ENCODE measurements at places on chromosomes 11 and 22.
A peak's percentile ranks its signal among the peaks of the same experiment; 100 is the strongest.

- no peak for DNase-seq
These were observed 8.7 kb upstream of the CARD18 start for GRCh38 chr11:105148241-105148640.

- DNase-seq: no peak
These were observed 719 bp downstream of the TALDO1 start for GRCh38 chr11:748007-748359.

DNA sequence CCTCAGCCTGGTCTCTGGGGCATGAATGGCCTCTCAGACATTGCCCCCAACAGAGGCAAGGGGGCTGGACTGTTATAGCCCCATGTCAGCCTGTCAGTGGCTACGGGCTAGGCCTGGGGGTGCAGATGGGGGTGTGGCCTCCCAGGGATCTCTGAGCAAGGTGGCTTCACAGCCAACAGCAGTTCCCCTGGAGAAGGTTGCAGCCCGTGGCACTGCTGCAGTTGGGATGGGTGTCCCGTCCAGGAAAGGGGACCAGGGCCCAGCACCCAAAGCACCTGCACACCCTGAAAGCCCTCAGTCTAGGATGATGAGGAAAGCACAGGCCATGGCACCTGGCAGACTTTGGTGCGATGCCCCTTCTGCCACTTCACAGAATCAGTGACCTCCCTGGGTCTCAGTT, 101.3 kb downstream of the TP53I11 start:
- no peak for DNase-seq

DNA sequence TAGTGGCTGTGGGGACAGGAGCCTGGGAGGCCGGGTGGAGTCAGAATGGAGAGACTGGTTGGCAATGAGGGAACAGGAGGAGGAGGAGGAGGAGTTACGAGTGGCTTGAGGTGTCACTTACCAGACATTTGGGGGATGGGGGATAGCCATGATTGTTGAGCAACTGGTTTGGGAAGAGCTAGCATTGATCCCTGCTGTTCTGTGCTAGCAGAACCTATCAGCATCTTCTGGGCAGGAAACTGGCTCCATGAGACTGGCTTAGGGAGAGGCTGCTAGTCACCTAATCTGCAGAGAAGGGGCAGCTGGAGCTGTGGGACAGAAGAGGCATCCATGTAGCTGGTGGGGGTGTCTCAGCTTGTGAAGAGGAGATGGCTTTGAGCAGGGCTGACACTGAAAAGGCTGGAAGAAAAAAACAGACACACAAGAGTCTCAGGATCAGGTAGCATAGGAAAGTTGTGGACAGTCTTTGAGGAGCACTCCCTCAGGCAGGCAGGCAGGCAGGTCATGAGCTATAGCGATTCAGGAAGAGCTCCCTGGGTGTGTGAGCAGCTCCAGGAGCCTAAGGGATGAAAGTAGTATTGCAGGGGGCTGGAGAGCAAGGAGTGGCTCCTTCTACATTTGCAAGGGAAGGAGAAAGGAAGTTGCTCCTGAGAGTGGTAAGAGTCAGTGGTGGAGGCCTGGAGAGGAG, 22.3 kb downstream of the PIK3IP1 start:
- DNase-seq: no peak

DNA sequence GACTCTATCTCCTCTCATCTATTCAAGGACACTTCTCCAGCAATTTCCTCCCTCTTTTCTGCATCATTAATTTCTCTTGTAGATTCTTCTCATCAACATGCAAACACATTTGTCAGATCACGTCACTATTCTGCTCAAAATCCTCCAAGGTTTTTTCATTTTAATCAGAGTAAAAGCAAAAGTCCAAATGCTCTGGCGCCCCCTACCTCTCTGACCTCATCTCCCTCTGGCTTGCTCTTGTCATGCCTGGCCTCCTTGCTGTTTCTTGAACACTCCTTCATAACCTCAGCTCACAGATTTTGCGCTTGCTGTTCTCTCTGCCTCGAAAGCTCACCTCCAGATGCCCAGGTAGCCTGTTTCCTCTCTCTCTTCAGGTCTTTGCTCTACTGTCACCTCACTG, 22.4 kb downstream of the RTCB start:
- no peak for DNase-seq

GRCh38 chr11:76805206-76805913, 22.2 kb downstream of the TSKU start:
- no peak for DNase-seq

GRCh38 chr11:108115500-108116140, 5.7 kb upstream of the ACAT1 start:
- DNase-seq: peak; percentile 38

- no peak for DNase-seq
These were observed 36.5 kb upstream of the CSNK1E start for GRCh38 chr22:38353701-38354100.

DNA sequence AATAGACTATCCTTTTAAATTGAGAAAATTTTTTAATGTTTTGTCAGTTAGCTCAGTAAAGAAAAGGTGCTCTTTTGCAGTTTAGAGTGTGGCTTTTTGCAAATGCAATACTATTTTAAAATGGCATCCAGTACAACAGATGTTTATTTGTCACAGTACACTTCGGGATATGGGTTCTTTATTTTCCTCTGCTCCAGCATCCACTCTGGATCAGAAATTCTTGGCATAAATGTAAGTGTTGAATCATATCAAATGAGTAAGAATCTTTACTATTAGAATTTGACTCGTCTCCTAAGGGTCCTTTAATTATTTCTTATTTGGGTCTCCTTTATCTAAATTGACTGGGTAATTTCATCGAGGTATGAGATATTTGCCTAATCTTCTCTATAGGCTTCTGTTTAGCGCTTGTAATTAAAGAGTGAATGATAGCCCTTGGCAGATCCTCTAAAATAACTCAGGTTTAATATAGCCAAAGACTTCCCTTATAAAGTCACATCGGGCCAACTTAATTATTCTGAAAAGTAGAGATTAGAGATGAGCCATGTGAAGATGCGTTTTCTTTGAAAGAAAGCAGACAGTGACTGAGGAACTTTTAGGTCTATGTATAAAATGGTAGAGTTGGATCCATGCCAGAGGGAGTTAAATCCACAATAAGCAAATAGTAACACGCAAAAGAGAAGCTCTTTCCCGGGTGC, 132.7 kb downstream of the CASP12 start:
- DNase-seq: no peak

Data from renal cortex interstitium (tissue), 15 donors.